Stimulated activated CD8-positive, alpha-beta memory T cell treated with anti-CD3 and anti-CD28 coated beads, Interleukin-4, amount 100 ng/mL, for 4 hours (primary cell): ENCODE measurements at places on chromosomes 11 and 22.

DNA sequence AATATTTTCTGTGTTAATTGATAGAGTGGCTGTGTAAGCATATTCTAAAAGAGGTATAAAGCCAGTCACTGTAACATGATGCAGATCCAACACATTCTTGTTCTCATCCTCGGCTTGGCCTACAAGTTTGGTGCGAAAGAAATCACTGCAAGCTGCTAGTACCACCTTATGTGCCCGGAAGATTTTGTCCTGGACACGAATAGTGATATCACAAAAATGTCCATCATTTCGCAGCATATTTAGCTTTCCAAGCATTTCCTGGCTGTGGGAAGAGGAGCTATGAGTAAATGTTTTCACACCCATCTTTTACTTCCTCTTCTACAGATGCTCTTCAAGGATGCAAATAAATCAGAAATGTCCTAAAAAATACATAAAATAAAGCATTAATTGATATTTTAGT lies 53.1 kb downstream of the ZBTB44 start:
- DNase-seq, result no peak

GRCh38 chr22:33213383-33214075 lies 155.3 kb upstream of the SYN3 start:
- no peak for DNase-seq

DNA sequence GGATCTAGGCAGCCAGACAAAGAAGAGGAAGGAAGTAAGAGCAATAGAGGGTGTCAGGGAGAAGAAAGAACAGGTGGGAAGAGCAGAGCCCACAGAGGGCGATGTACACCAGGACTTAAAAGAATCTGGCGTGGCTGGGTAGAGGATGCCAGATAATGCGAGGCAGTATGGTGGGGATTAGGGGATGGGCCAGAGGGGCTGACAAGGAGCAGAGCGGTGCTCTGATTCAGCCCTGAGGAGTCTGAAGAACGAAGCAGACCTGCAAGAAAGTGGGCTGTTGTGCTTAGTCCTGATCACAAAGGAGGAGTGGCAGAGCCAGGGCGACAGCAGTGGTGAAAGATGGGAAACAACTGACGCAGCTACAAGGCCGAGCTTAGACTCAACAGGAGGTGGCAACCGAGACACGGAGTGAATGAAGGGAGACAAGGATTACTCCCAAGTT lies 163.7 kb downstream of the LARGE1 start:
- DNase-seq, result no peak

GRCh38 chr22:38744981-38745380 lies 10.8 kb downstream of the SUN2 start:
- DNase-seq, result no peak

- no peak for DNase-seq
Measured at GRCh38 chr11:129828301-129828836, 12.7 kb downstream of the TMEM45B start.

DNA sequence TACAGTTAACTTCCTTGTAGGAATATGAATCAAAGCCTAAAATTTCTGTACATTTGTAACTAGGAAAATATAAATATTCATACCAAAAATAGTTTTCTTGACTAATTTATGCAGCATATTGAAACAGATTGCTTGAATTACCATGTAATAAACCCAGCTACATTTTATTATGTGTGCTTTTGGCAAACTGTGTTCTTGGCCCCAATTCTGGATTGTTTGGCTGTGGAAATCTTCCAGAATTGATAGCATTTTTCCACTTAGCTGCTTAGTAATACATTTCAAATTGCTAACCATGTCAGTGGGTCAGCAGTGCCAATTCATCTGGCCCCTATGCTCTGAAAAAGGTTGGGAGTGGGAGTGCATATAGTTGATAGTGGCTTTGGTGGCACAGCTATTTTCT lies 32.3 kb downstream of the PDHX start:
- no peak for DNase-seq

GRCh38 chr22:30949934-30950660 lies 18.5 kb downstream of the MORC2 start:
- no peak for DNase-seq

GRCh38 chr11:59463190-59463641 lies 6.5 kb downstream of the OR4D6 start:
- no peak for DNase-seq

GRCh38 chr11:64850979-64851567 lies 6.6 kb upstream of the CDC42BPG start:
- no peak for DNase-seq

DNA sequence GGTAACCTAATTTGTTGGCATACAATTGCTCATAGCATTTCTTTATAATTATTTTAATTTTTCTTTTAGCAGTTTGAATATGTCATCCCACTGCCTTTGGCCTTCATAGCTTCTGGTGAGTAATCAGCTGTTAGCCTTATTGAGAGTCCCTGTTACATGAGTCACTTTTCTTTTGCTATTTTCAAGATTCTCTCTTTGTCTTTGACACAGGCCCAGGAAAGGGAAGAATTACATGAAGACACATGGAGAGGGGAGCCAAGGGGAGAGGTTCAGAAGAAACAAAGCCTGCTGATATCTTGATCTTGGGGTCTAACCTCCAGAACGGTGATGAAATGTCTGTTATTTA lies 418.2 kb downstream of the METTL15 start:
- DNase-seq, result no peak

DNA sequence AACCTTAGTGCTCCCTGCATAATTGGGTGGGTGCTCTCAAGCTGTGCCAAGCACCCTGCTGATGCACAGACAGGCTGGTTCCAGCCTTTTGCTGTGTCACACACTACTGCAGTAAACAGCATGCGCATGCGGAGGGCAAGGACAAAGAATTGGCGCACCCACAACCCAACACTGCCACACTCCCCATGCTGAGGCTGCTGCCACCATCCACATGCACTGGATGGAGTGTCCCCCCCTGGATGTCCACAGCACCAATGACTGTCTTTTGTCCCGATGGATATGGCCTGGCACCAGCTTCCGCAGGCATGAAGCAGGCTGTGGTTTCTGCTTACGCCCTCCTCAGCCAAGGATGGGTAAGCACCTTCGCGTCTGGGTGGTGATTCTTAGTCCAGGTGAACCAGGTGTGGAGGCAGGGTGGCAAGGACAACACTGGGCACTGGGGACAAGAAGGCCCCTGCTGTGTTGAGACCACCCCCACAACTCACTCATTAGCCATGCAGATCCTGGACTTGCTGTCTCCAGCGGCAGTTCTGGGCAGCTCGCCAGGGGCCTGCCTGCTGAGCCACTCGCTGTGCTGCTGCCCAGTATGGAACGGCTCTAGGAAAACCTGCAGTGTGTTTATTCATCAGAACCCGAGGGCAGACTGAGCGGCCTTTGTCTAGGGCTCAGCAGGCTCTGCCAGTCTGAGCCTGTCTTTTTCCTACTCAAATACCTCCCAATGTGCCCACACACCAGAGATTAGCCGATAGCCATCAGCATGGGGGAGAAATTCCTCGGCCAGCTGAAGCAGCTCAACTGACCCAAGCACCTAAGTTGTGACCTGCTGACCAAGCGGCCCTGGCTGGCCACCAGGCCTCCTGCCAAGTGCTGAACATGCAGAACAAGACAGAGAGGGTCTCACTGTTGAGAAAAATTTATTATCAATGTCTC lies 8.2 kb upstream of the NAP1L4 start:
- DNase-seq, result no peak

GRCh38 chr11:1200611-1201191 lies 22.2 kb upstream of the MUC5B start:
- no peak for DNase-seq

GRCh38 chr22:49124608-49125007 lies 703.1 kb downstream of the BRD1 start:
- DNase-seq, result no peak

DNA sequence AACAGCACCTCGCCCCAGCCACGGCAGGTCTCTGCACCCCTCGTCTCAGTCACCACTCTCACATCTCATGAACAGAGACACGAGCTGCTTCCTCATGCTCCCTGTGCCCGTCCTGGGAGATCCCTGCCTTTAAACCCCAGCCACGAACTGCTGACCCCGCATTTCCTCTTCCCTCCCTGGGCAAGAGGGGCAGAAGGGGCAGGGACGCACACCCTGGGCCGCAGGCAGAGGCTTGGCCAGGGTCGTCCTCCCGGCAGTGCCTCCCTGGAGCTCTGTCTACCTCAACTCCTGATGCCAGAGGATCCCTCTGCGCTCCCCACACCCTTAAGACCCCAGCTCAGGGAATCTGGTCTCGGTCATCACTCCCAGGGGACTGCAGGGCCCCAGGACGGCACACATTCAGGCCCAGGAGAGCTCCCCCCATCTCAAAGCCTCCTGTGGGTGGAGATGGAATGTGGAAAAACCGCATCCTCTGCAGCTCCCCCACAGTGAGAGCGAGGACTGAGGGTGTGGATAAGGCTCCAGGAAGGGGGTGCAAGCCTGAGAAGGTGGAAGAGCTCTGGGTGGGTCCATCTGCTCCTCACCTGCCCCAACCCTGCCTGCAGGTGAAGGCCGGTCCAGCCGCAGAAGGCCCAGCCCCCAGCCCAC lies 1.2 kb downstream of the BID start:
- no peak for DNase-seq

DNA sequence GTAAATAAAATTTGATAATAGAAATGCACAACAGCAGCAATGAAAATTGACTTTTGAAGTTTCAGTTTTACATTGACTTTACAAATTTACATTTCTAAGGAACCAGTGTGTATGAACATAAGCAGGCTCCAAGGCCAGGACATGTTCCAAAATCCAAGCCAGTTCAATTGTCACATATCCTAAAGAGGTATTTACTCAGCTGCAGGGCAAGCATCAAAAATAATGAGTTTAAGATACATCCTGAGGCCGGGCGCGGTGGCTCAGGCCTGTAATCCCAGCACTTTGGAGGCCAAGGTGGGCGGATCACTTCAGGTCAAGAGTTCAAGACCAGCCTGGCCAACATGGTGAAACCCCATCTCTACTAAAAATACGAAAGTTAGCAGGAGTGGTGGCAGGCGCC lies 39.0 kb upstream of the AKIP1 start:
- DNase-seq, result no peak

- no peak for DNase-seq
Measured at GRCh38 chr11:122123263-122123929, 7.4 kb upstream of the BLID start.

DNA sequence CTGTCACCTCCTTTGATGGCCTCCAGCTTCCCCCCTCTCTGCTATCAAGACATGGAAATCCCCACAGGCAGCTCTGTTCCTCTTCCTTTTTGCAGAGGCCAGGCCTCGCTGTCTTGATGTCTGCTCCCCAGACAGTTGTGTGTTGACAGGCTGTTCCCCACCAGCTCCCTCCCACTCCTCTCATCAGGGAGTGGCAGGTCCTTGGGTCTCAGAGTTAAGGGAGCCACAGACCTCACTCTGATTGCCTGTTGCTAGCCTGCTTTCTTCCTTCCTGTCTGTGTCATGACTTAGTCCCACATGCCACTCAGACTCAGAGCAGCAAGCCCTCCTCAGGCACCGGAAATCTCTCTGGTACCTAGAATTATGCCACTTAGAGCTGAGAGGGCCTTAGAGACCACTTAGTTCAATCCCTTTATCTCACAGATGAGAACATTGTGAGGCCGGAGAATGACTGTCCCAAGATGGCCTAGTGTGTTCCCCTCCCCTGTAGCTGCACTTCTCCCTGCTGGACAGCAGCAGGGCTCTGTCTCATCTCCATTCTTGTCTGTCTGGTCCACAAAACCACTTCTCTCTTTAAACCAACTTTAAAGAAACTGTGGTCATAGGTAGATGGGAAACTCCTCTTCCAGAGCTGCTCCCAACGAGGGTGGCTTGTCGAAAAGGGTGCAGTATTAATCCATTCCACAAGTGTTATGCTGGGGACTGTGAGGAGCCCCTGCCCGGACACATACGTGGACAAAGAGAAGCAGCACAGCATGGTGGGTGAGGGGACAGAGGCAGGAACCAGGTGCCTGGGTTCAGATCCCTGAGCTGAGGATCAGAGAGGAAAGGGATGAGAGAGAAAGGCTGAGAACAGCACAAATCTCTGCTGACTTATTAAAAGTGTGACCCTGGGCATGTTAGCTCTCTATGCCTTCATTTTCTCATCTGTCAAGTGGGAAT lies 4.2 kb downstream of the AMPD3 start:
- peak; percentile 33 for DNase-seq

GRCh38 chr22:31049815-31050420 lies 31.2 kb upstream of the SMTN start:
- no peak for DNase-seq

DNA sequence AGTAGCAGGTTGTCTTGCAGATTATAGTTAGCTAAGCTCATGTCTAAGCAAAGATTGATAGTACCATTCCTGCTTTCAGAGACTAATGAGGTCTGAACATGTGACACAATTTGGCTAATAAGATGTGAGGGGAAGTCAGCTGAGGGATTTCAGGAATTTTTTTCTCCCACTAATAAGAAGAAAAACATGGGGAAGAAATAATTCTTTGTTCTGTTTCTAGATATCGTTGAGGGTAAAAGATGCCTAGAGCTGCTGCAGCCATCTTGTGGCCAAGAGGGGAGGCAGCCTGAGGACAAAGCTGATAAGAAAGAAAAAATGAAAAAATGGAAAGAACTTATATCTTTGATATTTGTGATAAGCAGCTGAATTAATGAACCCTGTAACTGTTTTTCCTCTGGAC lies 1334.4 kb downstream of the LRRC4C start:
- DNase-seq, result no peak

- no peak for DNase-seq
Measured at GRCh38 chr22:25970999-25971811, 198.1 kb upstream of the SEZ6L start.

DNA sequence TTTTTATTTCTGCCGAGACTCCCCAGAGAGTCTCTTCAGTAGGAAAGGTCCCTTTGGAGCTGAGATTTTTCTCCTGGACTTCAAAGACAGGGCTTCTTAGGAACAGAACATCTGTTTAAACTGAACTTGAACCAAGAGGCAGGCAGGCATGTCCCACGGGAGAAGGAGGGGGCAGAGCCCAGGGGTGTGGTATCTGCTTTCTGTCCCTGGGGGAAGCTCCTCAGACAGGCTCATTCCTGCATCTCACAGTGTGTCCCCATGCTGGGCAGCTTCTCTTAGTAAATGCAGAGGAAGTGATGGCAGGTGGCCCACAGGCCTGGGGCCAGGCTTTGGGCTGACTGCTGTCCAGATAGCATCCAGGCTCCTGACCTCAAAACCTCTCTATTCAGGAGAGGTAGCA lies 47.3 kb downstream of the TSPAN18 start:
- no peak for DNase-seq

GRCh38 chr11:83639995-83640758 lies 354.0 kb upstream of the CCDC90B start:
- DNase-seq, result no peak

- no peak for DNase-seq
Measured at GRCh38 chr22:31138126-31138525, 2.2 kb downstream of the PLA2G3 start.
